ENCODE measurements at places on chromosomes 16 and 17. TPM values are rescaled to one million over a fixed set of nuclear protein-coding genes. Genes with fewer than 3 reads are reported as not detected.

SULT1A2 gene
- total RNA-seq: 0.29 TPM

PMP22 gene
- total RNA-seq: 0.98 TPM

MED9 gene
- 13.5 TPM for total RNA-seq

SDR42E2 gene
- not detected for total RNA-seq

TMEM204 gene
- 30.9 TPM for total RNA-seq

WBP2 gene
- total RNA-seq: 53.2 TPM

DNA sequence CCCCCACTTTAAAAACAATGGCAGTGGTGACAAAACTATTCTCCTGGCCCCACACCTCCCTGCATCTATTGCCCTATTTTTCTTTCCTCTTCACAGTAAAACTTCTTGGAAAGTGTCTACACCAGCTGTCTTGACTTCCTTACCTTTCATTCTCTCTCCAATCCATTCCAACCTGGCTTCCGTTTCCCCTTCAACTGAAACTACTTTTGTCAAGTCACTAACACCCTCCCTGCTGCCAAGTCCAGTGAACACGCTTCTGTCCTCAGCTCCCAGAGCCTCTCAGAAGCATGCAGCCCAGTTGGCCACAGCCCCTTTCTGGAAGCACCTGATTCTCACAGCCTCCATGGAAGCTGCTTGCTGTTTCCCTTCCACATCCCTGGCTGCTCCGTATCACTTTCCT, 4.0 kb upstream of the SCN4A start:
- no peak for DNase-seq

- no peak for DNase-seq
Measured at GRCh38 chr17:70187383-70187782, 18.1 kb downstream of the KCNJ2 start.

DNA sequence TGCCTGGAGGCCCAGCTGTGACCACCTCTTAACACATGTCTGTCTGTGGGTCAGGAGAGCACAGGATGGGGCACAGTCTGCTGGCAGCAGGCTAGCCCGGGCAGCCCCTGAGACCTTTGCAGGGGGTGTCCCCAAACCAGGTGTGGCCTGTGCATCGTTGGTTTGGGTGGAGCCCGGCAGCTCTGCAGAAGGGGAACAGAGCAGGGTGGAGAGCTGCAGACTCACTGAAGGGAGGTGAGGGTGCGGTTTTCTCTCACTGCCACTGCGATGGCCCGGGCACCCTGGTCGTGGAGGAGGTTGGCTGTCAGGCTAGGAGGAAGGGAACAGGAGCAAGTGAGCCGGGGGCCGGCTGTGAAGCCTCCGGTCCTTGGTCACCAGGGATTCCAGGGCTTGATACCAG, 28.8 kb downstream of the NLRC3 start:
- no peak for DNase-seq
